ENCODE measurements at places on chromosomes 11 and 22.

DNA sequence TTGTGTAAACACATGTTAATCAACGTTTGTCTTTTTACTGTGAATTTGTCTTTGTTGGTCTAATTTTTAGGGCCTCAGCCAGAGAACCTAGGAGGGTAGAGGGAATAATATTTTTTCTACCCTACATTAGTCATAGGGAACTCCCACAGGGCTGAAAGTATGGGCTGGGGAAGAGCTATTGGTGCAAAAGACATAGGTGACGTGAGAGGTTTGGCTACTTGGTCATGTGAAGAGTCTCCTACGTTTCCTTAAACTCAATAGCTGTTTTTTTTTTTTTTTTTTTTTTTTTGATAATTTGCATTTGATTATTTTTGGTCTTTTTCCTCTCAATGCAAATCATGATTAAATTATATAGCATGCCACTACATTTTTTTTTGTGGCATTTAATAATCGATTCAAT, 15.9 kb upstream of the MMP7 start:
- no peak for DNase-seq

- DNase-seq = peak; percentile 4
These were observed 607.4 kb downstream of the NTM start for GRCh38 chr11:131977854-131978253.

DNA sequence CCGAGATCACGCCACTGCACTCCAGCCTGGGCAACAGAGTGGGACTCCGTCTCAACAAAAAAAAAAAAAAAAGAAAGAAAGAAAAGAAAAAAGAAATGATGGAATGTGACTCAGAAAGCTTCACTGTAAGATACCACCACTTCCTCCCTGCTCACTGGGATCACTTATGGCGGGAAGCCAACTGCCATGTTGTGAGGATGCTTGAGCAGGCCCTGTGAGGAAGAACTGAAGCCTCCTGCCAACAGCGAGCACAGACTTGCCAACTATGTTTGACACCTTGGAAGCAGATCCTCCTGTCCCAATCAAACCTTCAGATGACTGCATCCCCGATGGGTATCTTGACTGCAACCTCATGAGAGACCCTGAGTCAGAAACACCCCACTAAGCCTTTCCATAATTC, 8.3 kb downstream of the SEC14L6 start:
- no peak for DNase-seq

GRCh38 chr22:49377306-49377705, 450.4 kb downstream of the BRD1 start:
- DNase-seq = no peak

DNA sequence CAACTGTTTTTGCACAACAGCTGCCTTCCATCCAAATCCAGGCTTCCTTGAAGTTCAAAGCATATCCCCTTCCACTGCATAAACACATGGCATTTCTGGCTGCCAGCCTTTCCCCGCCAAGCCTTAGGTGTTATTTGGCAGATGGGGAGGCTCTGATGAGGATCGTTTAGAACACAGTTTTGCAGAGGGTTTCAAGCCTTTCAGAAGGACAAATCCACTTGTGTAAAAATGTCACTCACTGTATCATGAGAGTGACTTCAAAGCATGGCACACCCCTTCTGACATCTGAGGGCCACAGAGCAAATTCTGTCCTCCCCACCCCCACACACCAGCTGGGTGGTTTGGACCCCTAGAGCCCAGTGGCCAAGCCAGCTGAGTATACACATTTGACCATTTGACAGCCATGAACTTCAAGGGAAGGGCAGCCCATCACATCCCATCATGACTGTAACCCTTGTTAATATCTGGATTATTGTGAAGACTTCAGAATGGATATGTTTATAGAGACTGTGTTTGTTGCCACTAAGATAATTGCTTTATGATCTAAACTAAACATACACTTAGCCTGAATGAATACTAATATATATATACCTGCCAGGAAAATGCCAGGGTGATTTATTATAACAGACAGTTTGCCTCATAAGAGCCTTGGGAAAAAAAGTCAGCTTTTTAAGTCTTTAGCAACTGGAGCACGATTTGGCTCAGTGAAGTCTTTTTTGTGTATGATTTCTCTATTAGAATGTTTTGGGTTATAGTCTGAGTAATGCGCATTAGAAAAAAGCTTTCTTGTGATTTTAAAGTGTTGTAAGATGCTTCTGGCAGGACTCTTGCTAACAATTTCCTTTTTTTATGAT, 31.9 kb downstream of the FBLN1 start:
- DNase-seq = no peak
